ENCODE measurements at places on chromosomes 12 and 14.

- DNase-seq: no peak
These were observed 54.6 kb downstream of the ACTN1 start for GRCh38 chr14:68924186-68925158.

DNA sequence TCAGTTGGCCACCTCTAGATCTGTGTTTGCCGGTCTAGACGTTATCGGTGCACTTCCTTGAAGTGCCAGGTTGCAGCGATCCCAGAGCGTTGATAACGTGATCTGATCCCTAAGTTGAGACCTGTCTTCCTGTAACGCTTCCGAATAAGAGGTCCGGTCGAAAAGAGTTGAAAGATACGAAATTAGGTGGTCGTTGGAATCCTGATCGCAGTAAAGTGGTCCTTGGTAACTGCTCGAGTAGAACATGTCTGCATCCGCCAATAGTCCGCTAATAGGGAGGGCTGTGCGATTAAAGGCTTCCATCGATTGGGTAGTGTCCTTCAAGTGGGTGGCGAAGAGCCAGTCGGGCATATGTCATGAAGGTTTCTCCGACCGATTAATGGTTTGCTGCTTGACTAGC lies 2.7 kb downstream of the SRSF5 start:
- no peak for DNase-seq

DNA sequence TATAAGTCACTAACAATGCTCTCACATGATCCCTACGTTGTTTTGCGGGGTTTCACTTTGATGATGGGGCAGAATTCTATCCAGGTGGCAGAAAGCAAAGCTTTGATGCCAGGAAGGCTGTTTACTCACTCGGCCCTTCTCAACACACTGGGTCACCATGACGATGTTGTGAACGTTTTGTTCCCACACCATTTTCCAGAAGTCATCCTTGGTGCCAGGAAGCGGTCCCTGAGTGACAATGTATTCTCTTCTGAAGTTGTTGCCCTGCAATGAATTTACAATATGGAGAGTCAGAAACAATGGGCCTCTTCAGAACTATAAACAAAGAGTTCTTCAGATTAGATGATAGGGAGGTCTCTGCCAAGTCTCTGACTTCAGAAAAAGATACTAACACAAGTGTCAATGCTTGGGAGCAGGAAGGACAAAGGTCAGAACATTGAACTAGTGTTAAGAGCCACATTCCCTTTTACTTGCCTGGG lies 101.3 kb downstream of the PTPRB start:
- peak; percentile 61 for DNase-seq

GRCh38 chr12:5081016-5081415 lies 37.3 kb downstream of the KCNA5 start:
- no peak for DNase-seq

DNA sequence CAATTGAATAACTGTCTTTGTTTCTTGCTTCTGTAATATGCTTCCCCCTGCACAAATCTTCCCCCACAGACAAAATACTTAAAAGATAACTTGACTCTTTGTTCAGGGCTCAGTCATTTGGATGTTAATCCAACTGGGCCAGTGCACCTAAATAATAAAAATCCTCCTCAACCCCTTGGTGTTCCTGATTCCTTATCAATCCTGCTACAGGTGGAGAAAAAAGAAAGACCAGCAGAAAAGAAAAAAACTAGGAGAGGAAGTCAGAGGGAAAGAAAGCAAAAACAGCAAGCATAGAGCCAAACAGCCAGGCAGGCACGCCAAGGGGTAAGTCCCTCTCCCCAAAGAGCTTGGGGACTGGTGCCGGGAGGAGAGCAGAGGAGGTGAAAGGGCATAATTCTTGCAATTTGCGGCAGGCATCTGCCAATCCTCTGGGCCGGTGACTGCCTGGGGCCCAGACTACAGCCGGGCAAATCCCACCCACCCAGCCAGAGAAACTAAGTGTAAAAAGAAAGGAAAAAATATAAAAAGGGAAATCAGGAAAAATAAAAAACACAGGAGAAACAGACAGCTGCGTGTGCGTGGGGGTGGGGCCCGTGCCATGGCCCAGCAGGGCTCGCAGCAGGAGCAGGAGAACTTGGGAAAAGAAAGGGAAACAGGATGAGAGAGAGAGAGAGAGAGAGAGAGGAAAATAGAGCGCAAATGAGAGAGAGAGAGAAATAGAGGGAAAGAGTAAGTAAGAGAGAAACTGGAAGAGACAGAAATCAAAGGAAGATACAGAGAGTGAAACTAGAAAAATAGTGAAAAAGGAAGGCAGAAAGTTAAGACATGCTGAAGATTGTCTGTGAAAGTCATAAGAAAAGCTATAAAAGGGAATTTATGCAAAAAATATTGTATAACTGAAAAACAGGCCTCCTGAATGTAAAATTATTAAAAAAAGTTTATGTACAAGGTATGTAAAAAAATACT lies 21.4 kb downstream of the KLRK1 start:
- DNase-seq: no peak

DNA sequence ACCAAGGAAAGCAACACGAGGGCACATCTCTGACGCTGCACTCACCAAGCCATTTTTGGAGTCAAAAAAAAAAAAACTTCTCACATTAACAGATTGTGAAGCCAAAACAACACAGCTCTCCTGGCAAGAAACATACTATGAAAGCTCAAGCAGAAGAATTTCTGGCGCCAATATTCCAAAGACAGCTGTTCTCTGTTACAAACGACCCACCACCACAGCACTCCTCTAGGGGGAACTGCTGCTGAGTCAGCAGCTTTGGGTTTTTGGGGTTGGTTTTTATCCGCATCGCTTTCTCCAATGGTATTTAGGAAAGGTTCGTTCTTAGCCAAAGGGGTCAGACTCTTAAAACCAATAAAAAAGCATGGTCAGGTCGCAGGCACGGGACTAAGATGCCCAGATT lies 379.4 kb downstream of the RPS29 start:
- DNase-seq: no peak

DNA sequence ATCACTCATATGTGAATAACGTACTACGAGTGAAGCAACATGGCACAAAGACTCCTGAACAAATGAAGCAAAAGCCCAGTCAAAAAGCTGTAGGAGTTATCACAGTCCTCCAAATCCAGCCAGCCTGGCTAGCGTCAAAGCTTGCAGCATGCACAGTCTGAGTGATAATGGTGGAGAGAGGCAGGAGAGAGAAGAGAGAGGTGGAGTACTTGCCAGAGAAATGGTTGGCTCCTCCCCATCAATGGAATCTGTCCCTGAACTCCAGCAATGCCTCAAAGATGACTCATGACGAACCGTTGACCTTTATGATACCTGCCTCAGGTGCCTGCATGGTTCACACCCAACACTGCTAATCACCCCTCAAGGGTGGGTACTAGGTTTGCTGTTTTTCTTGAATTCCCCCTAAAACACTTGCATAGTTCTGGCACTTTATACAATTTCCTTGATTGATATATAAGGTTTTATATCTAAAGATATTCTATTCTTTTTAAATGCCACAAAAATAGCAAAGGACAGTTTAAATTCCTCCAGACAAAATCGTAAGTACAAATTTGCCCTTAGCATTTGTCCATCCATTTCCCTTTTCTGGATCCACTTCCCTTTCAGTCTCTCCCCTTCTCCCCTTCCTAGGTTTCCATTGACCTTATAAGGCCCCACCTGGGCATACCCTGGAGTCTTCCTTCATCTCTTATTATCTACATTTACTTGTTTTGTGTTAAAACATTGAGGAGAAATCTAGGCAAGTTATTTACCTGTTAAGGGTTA lies 10.2 kb downstream of the ARHGDIB start:
- DNase-seq: no peak
